ENCODE measurements at places on chromosomes 11 and 22.

- no peak for DNase-seq
Measured at GRCh38 chr11:111344032-111344431, 35.0 kb downstream of the POU2AF1 start.

DNA sequence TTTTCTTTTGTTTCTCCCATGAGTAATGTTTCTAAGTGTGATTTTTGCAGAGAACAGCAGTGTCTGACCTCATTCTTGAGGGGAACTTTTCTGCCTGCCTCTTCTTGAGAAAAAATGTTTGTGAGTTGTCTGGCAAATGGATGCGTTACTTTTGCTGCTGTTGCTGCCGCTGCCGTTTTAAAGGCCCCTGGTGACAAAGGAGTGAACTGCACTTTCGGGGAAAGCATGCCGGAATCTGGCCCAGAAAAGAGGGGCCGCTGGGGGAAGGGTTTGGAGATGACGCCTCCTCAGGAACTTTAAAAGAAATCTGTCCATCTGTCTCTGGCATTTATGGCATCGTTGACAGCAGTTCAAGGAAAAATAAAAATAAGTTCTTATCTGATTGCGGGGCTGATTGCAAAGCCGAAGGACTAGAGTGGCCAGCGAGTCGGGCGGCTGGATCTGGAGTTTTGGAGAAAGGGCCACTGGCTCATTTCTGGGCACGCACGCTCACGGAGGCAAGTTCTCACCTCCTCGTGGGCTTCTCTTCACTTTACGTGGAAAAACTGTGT, 16.5 kb downstream of the ZBTB16 start:
- peak; percentile 46 for DNase-seq

DNA sequence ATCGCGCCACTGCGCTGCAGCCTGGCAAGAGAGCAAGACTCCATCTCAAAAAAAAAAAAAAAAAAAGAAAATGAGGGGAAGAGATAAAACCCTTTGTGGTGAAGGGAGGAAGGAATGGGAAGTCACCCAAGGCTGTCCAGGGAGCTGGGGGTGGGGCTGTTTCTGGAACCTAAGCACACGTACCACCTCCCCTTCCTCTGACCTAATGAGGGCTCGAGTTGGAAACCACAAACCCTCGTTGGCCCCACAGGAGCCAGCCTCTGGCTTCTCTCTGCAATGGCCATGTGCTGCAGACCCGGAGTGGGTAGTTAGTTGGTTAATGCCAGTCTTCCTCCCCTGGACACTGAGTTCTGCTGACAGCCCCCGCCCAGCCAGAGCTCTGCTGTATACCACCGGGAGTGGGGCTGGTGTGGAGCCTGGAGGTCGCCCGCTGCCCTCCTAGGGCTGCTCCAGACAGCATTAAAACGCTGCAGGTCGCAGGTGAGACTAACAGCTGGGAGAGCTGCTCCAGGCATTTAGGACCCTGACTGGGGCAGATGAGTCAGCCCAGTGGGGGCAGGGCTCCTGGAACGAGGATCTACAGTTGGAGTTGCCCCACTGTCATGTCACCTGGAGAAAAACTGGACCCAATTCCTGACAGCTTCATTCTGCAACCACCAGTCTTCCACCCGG, at the start of gene LGALS12:
LGALS12 (plus strand) TSS at position 228 of the 672 bp plus-strand sequence; CDS start at position 603, 375 bp downstream.
- DNase-seq = no peak

- no peak for DNase-seq
Measured at GRCh38 chr22:41929418-41929810, 2.8 kb upstream of the TNFRSF13C start.

DNA sequence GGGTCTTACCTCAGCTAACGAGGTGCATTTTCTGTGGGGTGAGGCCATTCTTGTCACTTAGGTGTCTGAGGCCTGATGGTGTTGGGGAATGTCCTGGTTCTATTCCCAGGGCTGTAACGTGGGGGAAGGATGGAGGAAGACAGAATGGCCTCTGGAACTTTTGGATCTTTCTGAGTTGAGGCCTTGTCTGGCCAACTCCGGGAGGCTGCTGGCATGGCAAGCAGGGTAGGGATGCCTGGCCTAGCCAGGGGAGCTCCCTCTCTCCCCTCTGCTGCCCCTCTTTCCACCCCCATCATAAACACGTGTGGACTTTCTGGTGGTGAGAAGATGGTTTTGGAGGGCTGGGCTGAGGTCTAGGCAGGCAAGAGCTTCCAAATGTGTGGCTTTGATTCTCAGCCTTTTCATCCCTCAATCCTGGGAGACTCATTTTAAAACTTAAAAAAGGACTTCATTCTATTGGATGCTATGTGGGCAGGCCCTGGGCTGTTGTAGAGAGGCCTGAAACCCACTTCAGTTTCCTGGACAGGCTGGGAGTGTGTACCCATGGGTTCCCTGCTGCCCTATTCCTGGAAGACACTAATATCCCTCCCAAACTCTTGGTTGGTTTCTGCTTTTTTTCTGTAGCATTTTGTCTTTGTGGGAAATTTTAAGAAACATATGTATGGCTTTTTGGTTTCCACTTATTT, 30.9 kb downstream of the ZBTB16 start:
- DNase-seq = no peak

- peak; percentile 25 for DNase-seq
Measured at GRCh38 chr22:39634530-39635405, 64.2 kb downstream of the CACNA1I start.

GRCh38 chr11:125175896-125176575, 11.5 kb downstream of the PKNOX2 start:
- DNase-seq = no peak

GRCh38 chr11:44589301-44589700, 23.8 kb downstream of the CD82 start:
- no peak for DNase-seq

DNA sequence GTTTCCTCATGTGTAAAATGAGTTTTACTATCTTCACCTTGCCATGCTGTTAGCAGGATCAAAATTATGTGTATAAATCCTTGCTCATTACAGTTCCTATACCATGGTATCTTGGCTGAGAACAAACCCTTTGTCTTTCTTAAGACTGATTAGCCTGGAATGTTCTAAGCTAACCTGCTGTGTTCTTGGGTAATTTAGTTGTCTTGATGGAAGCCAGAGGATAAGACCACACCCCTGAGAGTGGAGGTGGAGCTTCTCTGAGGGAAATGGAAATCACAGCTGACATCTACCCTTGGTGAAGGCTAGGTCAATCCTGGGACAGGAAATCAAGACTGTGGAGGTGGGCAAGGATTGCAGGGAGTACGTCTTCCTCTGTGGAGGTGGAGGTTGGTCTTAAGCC, 206.1 kb upstream of the ARHGAP20 start:
- DNase-seq = no peak

GRCh38 chr11:37788141-37788877, 1190.3 kb upstream of the RAG2 start:
- DNase-seq = no peak

- DNase-seq = no peak
Measured at GRCh38 chr22:48432781-48433518, 1394.7 kb downstream of the BRD1 start.

DNA sequence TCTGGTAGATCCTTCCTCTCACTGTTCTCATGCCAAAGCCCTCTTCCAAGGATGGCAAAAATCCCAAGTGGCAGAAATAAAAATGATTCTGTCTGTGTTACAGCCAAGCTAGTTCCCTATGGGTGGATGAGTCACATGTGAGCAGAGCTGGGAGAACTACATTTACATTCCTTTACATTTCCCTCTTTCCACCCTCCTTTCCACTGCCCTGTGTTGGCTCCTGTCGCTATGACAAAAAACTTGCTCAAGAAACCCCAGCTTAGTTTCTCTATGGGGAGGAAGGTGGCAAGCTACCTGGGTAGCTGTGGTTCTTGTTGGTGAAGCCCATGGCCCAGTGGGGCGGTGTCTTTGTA, 10.2 kb upstream of the DDB2 start:
- no peak for DNase-seq

Data from CD4-positive, alpha-beta T cell treated with Interleukin-6 for 4 hours (primary cell).